Lung (tissue), 17 donors: ENCODE measurements at places on chromosomes 2 and 18.

- no peak for DNase-seq
These were observed 118.6 kb downstream of the ANKRD44 start for GRCh38 chr2:197191940-197192322.

GRCh38 chr2:218962859-218963492, 3.5 kb downstream of the CDK5R2 start:
- peak; percentile 84 for DNase-seq

DNA sequence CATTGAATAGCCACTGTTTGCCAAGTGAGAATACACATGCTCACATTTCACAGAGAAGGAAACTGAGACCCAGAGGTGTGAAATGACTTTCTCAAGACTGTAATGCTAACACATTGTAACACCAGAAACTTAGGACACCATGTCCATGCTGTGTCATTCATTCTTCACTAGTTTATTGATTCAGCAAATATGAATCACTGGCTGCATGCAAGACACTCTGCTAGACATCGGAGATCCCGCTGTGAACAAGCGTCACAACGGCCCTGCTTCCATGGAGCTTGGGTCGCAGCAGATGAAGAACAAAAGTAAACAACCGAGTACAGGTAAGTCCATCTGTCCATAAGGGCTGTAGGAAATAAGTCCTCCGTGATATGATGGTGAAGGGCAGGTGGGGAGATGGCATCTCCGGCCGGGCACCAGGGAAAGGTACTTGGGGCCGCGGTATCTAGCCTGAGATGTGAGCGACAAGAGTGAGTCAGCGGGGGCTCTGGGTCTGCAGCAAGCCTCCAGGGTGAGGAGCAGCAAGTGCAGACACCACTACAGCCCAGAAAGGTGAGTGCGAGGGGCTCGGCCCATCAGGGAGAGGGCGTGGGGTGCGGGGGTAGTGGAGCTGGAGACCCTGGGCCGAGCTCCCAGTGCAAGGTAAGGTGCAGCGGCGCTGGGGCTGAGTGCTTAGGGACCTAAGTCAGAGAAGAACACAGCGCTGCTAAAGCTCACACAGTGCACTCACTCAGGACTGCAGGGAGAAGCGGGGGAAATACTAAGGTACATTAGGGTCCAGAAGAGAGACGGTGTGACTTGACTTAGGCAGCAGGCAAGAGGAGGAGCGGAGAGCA, 391.2 kb downstream of the FBXO15 start:
- DNase-seq: no peak

DNA sequence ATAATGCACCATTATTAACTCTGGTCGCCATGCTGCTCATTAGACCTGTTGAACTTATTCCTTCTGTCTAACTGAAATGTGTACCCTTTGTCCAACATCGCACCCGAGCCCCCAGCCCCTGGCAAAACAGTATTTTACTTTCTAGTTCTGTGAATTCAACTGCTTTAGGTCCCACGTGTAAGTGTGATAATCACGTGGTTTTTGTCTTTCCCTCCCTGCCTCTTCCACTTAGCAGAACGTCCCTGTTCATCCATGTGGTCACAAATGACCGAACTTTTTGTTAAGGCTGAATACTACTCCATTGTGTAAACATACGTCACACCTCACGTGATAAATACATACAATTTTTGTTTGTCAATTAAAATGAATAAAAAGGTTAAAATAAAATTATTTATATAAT, 826.9 kb downstream of the DCDC2C start:
- no peak for DNase-seq

DNA sequence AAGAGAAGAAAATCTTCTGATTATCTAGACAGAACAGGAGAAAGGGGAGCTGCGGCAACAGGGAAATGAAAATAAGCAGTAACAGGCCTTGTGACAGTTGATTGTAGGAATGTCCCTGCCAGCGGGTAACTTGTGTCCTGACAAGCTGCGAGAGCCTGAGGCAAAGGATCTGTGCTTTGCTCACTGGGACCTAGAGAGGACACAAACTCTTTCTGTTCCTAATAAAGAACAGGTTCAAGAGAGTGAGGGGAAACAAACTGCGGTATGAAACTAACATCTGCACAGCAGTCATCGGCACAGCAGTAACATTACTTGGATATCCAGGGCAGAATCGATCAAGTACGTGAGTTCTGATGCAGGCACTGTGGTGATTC, 103.7 kb upstream of the THOC1 start:
- DNase-seq: peak; percentile 80

GRCh38 chr18:78813936-78814710, 165.5 kb upstream of the SALL3 start:
- DNase-seq: no peak

- no peak for DNase-seq
These were observed 58.0 kb upstream of the SLC14A2 start for GRCh38 chr18:45557287-45557686.
